ENCODE measurements at places on chromosomes 1 and 21.

- peak; percentile 73 for DNase-seq
Observed at GRCh38 chr1:983798-984475, 2.0 kb upstream of the PERM1 start.

DNA sequence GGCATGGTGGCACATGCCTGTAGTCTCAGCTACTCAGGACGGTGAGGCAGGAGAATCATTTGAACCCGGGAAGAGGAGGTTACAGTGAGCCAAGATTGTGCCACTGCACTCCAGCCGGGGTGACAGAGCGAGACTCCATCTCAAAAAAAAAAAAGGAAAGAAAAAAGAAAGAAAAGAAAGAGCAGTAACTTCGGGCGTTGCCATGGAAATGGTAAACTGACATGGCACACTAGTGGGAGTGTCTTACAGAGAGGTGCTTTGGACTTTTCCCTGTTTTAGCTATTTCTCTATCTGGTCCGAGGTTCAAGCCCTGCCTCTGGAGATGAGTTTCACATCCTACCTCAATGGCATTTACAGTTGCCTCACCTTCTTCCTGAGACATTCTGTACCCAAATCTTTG, 23.1 kb upstream of the PPT1 start:
- DNase-seq: no peak

GRCh38 chr1:204987689-204988088, 55.3 kb upstream of the CNTN2 start:
- no peak for DNase-seq

GRCh38 chr1:185402930-185403329, 85.9 kb upstream of the IVNS1ABP start:
- DNase-seq: no peak

- DNase-seq: no peak
Observed at GRCh38 chr1:234437423-234438171, 41.4 kb downstream of the TARBP1 start.

- DNase-seq: no peak
Observed at GRCh38 chr1:194629011-194629410, 1442.6 kb upstream of the B3GALT2 start.

DNA sequence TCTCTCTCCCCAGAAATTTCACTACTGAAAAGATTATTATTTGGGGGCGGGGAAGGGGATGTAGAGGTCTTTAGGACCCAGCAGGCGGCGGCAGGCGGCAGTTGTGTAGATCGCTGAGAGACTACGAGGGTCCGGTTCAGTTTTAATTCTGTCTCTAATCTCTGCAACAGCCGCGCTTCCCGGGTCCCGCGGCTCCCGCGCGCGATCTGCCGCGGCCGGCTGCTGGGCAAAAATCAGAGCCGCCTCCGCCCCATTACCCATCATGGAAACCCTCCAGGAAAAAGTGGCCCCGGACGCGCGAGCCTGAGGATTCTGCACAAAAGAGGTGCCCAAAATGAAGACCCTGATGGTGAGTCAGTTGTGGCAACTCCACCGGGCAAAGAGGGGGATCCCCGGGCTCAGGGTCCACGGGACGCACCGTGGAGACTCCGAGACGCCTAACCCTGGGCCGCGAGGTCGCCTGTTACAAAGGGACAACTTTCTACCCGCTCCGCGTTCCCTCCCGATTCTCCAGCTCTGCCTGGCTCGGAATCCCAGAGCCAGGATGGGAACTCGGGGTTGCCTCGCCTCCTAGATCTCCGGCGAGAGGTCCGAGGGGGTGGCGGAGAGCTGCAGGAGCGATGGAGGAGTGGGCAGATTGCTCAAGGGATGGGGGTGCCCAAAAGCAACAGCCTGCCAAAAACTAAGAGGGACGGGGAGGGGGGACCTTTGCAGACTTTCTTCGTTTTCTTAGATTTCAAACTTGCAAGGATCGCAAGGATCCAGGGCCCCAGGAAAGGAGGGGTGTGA, at the start of gene ST6GALNAC5:
Gene ST6GALNAC5, plus strand, starts transcription at position 139 of the 789 bp plus-strand sequence.
- DNase-seq: peak; percentile 17

All from activated T-cell treated with anti-CD3 and anti-CD28 coated beads, Interleukin-2, amount 50 U/mL, for 1 hour (primary cell).